Activated effector memory CD4-positive, alpha-beta T cell treated with Interleukin-2 at 50 U/mL for 16 hours (primary cell): ENCODE measurements at places on chromosomes 5 and 9.

GRCh38 chr5:10779592-10779991 is 18.6 kb upstream of the DAP start:
- no peak for DNase-seq

DNA sequence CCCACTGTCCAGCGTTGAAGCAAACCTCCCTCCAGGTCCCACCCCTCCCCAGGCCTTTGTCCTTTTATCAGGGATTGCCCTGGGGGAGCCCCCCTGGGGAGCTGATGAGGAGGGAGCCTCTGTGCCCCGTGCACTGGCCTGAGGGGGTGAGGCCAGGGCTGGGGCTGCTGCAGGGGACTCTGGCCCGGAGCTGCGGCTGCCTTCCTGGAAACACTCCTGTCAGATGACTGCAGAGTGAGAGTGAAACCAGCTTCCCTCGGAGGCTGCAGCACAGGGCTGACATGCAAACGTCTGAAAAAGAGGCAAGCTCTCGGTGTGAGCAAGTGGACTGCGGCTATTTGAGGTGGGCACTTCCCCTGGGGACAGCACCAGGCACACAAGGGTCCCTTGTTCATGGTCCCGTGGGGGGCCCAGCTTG is 4.6 kb upstream of the TRAF2 start:
- peak; percentile 22 for DNase-seq

DNA sequence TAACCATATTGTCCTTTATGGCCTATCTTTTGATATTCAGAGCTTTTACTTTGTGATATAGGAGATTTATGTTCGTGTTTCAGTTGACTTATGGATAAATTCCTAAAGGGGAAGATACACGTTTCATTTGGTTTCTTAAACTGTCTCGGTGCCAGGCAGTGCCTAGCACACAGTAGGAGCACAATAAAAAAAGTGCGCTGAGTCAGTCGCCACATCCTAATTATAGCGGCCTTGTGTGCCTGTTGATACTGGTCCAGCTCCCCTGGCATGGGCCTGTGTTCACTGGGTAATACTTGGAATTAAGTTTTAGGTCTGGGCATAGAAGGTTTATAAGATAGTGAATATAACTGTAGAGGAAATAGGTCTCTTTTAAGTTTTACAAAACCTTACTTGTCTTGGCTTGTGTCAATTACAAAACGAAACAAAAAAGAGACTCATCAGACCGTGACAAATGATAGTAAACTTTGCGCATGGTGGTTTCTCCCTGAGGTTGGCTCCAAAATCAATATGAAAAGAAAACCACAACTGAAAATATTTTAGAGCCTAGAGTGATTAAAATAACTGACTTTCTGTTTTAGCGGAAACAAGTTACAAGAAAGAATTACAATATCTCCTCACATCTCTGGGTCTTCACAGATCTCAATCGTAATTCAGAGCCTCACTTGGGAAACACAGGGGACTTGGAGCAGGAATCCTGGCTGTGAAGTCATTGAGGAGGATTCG is 84.8 kb downstream of the MVB12B start:
- no peak for DNase-seq

DNA sequence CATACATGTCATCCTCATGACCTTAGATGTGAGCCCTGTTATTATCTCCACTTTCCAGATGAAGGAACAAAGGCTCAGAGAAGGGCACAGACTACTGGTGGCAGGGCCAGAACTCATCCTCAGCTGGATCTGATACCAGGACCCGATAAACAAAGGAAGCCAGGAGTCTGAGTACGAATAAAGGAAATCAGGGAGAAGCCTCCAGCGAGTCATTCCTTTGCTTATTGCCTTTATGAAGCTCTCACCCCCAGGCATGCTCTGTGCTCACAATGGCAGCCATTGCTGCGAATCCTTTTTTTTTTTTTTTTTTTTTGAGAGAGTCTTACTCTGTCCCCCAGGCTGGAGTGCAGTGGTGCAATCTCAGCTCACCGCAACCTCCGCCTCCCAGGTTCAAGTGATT is 130.1 kb downstream of the GAPVD1 start:
- no peak for DNase-seq
